ENCODE measurements at places on chromosomes 3 and 15.

DNA sequence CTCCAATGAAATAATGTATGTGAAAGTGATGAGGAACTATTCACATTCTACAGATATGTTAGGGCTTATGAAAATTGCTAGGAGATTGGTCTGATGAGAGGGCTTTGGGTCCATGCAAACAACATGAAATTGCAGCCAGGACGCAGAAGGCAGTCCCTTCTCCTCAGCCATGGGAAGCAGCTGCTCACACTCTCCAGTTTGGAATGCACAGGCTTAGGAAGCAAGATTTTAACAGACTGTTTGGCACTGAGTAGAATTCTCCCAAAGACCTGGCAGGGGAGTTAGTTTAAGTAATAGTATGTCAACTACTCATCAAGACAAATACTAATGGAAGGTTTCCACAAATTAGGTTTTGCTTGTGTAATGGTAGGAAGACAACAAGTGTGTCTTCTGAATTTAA, 500.7 kb upstream of the ARRDC4 start:
- no peak for DNase-seq

DNA sequence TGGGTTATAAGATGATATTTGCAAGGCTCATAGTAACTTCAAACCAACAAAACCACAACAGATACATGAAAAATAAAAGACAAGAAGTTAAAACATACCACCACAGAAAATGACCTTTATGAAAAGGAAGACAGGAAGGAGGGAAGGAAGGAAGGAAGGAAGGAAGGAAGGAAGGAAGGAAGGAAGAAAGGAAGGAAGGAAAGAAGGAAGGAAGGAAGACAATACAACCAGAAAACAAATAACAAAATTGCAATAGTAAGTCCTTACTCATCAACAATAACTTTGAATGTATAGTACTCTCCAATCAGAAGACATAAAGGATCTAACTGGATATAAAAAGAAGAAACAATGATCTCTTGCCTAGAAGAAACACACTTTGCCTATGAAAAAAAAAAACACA, 287.4 kb upstream of the DCBLD2 start:
- no peak for DNase-seq

DNA sequence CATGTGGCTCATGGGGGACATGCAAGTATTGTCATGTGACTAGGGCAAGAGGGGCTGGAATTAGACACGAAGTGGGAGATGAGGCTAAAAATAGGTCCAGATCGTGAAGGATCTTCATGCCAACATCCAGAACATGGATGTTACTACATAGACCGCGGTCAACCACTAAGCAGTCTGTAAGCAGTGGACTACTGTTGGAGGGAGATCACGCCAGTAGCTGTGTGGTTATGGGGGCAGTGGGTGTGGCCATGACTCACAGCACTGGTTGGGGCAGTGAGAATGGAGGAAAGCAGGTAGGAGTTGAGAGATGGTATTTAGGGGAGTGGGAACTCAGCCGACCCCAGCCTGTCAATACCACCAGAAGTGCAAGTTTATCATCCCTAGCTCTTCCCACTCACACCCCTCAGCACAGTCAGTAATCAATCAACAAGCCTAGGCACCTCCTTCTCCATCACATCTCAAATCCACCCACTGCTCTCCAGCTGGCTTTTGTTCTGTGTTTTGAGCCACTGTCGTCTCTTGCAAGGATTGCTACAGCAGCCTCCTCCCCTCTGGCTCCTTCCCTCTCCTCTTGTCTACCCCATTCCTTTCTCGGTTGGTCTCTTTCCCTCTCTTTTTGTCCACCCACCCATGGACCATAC, 107.2 kb upstream of the ABHD17C start:
- no peak for DNase-seq

- no peak for DNase-seq
Observed at GRCh38 chr3:61776390-61776789, 215.0 kb downstream of the PTPRG start.

- no peak for DNase-seq
Observed at GRCh38 chr3:144148356-144148755, 176.7 kb downstream of the DIPK2A start.

GRCh38 chr15:67329984-67330733, 75.6 kb downstream of the IQCH start:
- no peak for DNase-seq
